HT1080 (cell line): ENCODE measurements at places on chromosomes 12 and 14.

- DNase-seq, result no peak
These were observed 276.6 kb upstream of the NAV3 start for GRCh38 chr12:77553976-77554619.

DNA sequence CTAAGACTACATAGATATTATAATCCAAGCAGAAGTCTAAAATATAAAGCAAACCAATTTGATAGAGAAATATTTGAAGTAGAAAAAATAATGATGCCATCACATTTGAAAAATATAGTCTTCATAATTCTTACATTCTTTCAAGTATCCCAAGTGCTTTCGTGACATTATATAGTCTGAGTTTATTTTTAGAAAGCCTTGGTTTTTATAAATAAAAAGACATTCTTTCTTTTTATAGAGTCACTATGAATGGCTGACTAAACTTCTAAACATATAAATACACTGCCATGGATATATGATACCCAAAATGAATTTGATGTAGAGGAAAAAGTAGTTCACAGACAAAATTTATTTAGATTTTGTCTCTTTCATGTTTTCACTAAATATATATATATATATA, 135.1 kb upstream of the PDZRN4 start:
- no peak for DNase-seq

GRCh38 chr14:74735125-74735524, 22.2 kb downstream of the FCF1 start:
- no peak for DNase-seq

GRCh38 chr14:68215629-68216028, 396.1 kb downstream of the RAD51B start:
- no peak for DNase-seq

GRCh38 chr12:14280921-14281320, 84.6 kb upstream of the ATF7IP start:
- DNase-seq, result no peak

DNA sequence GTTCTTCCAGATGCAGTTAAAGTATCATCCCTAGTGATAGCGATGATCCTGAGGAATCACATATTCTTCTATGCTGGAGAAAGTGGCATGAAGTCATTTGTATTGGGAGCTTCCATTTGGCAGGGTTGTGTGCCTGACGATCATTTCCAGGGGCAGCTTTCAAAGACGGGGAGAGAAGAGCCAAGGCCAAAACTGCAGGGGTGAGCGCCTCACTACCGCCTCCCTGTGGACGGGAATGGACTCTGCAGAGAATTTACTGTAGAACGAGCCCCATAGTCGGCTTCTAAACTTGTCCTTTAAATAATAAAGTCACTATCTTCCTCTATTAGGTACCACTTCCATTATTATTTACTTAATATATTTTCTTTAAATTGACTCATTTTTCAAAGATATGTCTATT, 555.9 kb upstream of the TMEM132C start:
- DNase-seq, result no peak

DNA sequence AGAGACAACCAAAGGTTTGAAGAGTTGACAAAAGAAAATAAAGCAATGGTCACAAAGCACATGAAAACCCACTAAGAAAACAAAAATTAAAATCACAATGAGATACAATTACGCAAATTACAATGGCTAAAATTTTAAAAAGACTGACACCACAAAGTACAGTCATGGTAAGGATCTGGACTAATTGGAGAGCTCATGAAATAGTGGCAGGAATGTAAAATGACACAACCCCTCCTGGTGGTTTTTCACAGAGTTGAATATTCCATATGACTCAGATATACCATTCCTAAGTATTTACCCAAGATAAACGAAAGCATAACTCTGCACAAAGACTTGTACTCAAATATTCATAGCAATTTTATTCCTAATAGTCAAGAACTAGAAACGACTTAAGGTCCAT, 65.9 kb downstream of the NOVA1 start:
- DNase-seq, result peak; percentile 39

DNA sequence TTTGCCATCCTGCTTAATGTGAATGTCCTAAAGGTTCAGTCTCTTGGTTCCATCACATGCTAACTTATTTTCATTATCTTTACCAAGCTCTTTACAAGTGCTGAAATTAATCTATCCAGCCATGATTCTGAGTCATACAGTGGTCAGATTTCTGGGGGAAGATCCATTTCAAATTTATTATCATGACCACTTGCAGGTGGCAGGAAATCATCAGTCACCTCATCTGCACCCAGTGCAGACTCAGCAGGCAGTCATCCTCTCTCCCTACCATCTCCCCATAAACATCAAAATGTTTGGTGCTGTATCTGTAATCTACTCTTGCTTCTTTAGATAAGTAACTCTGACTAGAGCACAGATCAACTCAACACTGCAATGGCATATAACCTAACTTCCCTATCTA, 23.5 kb downstream of the ATG14 start:
- DNase-seq, result peak; percentile 80
